Activated effector memory CD4-positive, alpha-beta T cell treated with Interleukin-2 at 50 U/mL for 16 hours (primary cell): ENCODE measurements at places on chromosomes 11 and 22.

DNA sequence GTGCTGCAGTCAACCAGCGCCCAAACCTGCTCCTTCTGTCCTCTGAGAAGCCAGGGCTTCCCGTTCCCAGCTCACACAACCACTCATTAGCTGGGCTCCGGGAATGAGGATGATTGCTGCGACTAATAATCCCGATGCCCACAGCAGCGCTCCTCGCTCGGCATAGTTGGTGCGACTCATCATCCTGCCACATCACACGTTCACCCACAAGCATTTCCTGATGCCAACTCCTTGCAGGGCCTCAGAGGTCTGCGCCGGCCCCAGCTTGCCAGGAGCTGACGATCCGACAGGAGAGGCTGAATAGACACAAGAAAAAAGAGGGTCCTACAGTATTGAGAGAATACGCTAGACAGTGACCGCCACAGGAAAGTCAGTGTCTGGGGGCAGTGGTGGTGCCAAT is 10.6 kb upstream of the CSNK1E start:
- no peak for DNase-seq

DNA sequence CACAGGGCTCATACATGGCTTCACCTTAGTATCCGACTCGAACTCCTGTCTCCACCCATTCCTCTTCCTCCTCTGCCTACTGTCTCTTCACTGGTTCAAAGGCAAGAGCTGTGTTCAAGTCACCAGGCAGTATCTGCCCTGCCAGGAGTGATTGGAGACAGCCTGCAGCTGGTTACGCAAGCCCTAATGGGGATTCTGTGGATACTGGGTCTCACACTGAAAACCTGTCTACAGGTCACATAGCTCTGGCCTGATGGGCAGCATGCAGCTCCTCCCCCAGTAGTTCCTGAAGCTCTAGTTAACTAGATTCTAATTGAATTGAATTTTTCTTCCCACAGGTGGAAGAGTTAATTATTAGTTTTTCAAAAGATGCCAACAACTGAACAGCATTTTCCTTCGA is 332.2 kb downstream of the TMEM135 start:
- no peak for DNase-seq

DNA sequence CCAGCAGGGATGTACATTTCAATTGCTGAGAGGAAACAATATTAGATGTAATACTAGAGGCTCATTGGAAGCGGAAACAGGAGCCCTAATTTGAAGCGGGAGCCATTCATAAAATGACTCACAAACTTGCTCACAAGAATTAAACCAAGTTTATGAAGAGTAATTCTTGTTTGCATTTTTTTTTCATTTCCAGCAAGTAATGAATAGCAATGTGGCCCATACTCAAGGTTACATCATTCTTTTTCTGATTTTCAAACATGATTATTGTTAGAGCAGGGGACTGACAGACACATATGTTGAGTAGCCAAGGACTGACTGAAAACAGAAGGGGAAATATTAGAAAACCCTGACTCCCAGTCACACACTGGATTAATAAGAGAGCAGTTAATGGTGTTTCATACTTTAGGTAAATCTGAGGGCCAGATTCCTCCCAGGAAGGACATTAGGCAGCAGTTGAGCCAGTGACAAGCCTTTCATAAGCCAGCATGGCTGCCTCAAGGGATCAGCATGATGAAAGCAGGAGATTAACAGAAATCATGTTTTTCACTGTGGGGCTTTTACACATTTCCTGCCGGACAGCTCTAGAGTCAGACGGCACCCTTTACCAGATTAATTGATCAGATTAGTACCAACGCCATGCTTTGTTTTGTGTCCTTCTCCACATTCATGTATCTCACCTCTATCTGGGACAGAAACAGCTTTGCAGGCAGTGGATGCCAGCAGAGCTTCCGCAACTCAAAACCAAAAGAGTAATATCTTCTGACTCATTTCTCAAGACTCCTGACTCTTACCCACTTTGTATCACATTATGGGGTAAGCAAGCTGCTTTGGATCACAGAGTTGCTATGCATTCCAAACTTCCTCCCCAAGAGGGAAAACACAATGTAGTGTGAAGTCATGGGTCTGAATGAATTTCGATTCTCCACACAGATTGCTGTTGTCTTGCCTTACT is 831.6 kb downstream of the KCNA4 start:
- DNase-seq = no peak

DNA sequence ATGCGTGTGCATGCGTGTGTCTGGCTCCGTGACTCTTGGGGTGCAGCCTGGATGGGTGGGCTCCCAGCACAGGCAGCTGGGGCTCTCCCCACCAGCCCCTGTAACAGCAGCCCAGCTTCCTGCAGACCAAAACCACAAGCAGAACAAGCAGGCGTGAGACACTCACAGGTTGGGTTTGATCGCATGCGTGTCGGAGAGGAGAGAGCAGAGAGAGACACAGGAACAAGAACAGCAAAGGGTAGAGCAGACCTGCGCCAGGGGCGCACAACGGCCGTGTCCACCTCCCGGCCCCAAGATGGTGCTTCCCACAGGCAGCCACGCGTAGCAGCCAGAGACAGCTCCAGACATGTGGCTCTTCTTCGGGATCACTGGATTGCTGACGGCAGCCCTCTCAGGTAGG is at the start of gene CD6:
CD6 (plus strand) TSS at position 161 of the 400 bp plus-strand sequence; CDS start at position 347, 186 bp downstream.
- DNase-seq = peak; percentile 62

GRCh38 chr11:116275635-116276034 is 497.2 kb downstream of the BUD13 start:
- DNase-seq = no peak

GRCh38 chr11:1494650-1495049 is 8.1 kb upstream of the MOB2 start:
- no peak for DNase-seq

DNA sequence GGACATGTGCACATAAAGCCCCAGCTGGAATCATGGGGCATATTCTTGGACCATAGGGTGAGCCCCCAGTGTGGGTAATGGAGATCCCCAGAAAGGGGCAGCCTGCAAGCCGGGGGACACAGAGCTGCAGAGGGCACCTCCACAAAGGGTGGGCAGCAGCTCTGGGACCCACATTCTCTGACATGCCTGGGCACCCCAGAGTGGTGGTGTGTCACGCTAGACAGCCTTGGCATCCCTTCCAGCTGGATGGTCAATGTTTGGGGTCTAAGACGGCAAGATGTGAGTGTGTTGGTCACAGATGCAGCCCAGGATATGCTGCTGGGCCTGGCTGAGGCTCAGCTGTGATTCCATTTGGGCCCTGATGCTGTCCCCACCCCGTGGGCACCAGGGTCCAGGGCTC is 9.7 kb downstream of the ADORA2A start:
- DNase-seq = no peak

DNA sequence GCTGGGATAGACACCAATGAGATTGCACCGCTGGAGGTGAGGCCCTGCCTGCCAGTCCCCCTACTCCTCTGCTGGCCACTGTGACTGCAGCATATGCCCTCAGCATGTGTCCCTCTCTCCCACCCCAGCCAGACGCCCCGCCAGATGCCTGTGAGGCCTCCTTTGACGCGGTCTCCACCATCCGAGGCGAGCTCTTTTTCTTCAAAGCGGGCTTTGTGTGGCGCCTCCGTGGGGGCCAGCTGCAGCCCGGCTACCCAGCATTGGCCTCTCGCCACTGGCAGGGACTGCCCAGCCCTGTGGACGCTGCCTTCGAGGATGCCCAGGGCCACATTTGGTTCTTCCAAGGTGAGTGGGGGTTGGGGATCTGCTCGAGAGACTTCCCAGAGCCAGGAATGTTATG is 5.7 kb upstream of the SMARCB1 start:
- DNase-seq = no peak

GRCh38 chr11:94809251-94809650 is 41.1 kb downstream of the AMOTL1 start:
- no peak for DNase-seq
